Omental fat pad (tissue), 4 donors: ENCODE measurements at places on chromosomes 12 and 14.

GRCh38 chr12:84131076-84131475 is 781.5 kb downstream of the SLC6A15 start:
- no peak for DNase-seq

- no peak for DNase-seq
Observed at GRCh38 chr12:101186291-101186690, 23.7 kb downstream of the SLC5A8 start.

DNA sequence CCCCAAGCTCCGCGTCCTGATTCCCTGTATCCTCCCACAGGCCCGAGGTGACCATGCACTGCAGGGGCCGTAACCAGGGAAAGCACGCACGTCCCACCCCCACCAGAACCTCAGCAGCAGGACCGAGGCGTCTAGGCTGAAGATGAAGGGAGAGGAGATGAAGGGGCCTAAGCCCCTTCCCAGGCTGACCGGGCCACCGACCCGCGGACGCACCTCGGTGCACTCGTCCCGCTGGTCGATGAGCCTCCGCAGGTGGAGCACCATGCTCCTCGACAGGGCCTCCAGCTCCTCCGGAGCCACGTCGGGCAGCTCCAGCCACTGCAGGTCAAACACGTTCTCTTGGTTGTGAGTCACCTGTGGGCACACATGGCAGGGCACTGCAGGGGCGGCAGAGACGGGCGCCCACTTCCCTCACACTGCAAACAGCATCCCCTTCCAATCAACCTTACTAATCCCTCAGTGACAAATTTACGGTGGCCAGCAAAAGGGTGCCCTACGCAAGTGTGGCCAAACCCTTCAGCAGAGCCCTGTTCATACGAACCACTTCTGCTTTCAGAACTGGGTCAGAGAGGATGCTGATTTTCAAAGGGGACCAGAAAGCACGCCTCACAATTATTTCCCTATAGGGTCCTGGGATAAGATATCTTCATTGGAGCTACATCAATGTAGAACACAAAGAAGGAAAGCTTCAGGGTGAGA is 77.8 kb downstream of the CCDC88C start:
- DNase-seq, result no peak

- DNase-seq, result no peak
Observed at GRCh38 chr12:80681287-80681686, 26.1 kb upstream of the MYF6 start.

GRCh38 chr12:2016862-2017545 is 12.7 kb upstream of the DCP1B start:
- no peak for DNase-seq

- no peak for DNase-seq
Observed at GRCh38 chr12:31280183-31280582, 45.8 kb downstream of the SINHCAF start.
